DMS 273 treated with DMSO at 0.1 percent for 48 hours (cell line): ENCODE measurements at places on chromosomes 11 and 22.

- no peak for DNase-seq
These were observed 17.4 kb downstream of the TTLL8 start for GRCh38 chr22:50040717-50041116.

GRCh38 chr11:41789376-41789775 lies 329.9 kb upstream of the LRRC4C start:
- DNase-seq: no peak

- DNase-seq: no peak
These were observed 21.0 kb downstream of the ASCL2 start for GRCh38 chr11:2249189-2249916.

DNA sequence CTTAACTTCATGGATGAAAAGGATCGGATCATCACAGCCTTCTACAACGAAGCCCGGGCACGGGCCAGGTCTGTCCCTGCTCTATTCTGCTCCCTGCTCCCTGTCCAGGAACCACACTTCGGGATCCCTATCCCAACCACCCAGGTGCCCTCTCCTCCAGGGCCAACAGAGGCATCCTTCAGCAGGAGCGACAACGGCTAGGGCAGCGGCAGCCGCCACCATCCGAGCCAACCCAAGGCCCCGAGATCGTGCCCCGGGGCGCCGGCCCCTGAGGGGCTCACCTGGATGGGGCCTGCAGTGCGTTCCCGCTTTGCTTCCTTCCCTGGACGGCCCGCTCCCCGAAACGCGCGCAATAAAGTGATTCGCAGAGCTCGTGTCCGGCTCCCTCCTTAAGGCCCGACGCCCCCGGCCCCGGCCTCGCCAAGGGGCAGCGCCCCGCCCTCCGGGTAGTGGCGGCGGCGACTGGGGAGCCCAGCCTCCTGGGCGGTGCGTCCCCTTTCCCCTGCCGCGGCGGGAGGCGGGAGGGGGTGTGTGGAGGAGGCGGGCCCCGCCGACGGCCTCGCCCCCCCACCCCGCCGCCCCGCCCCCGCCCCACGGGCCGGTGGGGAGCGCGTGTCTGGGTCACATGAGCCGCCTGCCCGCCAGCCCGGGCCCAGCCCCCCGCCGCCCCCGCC lies at the start of gene VEGFB:
TSS of gene VEGFB (plus strand) at position 672 of the 674 bp plus-strand sequence. CDS start 250 bp downstream, outside the sequence.
- no peak for DNase-seq

- no peak for DNase-seq
These were observed 258.3 kb downstream of the LRRC4C start for GRCh38 chr11:41201156-41201555.

DNA sequence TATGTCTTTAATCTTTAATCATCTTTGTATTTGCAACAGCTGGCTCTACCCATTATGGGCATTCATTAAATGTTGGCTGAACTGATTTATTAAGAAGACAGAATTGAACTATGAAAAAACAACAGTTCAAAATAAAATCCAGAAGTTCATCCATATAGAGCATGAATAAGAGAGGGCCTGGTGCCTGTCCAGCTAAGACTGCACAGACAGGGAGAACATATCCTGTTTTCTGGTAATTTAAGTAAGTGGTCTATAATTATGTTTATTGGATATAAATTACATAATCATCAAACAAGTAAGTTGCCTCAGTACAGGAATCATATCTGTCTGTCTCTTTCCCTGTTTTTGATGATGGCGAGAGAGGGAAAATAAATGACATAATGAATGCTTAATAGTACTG lies 137.2 kb downstream of the RBFOX2 start:
- no peak for DNase-seq

DNA sequence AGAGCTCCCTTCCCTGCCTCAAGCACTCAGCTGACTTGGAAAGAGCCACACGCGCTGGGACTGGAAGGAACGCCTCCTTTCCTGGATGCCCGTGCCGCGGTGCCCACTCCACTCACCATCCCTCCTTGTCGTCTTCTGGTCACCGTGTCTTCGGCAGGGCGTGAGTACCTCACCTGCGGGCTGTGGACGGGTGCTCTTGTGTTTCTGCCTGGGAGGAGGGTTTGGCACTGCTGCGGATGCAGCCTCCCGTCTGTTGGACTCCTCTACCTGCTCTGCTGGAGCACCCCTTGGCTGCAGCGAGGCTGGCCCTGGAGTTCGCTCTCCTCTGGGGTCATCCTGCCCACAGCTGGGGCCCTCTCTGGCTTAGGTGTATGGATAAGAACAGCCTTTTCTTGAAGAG lies 612.7 kb downstream of the BRD1 start:
- DNase-seq: no peak

GRCh38 chr11:133153031-133153430 lies 379.3 kb downstream of the OPCML start:
- DNase-seq: no peak

GRCh38 chr22:46357711-46358520 lies 22.4 kb downstream of the TRMU start:
- DNase-seq: no peak

- DNase-seq: no peak
These were observed 14.4 kb downstream of the ELMOD1 start for GRCh38 chr11:107605061-107606006.

- DNase-seq: no peak
These were observed 1.9 kb downstream of the RHBDD3 start for GRCh38 chr22:29265929-29266328.

- DNase-seq: no peak
These were observed 882 bp upstream of the GLYATL2 start for GRCh38 chr11:58845386-58845785.
